ENCODE measurements at places on chromosomes 13 and 19.

DNA sequence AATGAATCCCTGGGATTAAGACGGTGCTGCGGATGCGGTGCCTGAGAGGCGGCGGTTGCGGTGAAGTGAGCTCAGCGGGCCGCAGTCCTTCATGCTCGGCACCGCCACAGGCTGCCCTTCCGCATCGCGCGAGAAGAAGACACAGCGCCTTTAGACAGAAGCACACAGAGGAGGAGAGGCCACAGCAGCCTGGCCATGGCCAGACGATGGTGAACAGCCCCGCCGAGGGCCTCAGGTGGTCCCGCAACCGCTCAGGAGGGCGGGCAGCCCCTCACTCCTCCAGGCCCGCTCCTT lies 459.2 kb downstream of the MYO16 start:
- DNase-seq, result no peak

DNA sequence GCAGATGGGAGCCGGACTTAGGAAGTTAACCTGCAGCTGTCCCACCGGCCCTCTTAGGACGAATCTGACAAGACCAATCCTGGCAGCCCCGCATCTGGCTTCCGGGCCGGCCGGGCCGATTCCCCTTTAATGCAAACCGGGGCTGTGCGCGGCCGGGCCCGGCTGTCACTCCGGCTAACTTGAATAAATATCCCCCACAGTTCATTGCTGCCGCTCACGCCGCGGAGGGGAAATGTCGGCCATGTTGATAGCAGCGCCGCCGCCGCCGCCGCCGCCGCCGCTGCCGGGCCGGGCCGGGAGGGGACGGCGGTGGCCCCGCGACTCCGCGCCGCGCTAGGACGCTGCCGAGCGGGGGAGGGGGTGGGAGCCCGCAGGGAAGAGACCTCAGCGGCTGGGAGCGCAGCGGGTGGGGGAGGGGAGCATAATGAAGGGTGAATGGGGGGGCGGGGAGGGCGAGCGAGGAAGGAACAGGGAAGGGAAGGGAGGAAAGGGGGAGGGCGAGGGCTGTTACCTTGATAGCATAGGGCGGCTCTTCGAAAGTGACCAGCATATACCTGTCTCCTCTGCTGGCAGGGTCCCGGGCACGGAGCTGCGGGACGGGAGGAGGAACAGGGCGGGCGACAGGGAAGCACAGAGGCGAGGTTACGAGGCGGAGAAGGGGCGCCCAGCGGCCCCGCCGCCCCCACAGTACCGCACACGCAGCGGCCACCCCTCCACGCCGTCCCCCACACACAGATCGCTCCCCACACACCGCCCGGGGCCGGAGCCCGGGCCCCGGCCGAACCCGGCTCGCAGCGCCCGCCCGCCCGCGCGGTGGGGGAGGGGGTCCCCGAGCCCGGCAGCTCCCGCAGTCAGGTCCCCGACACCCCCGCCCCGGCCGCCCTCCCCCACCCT lies 1.1 kb downstream of the INTS6 start:
- peak; percentile 95 for DNase-seq

GRCh38 chr19:33388231-33388724 lies 14.8 kb downstream of the CEBPG start:
- peak; percentile 57 for DNase-seq

GRCh38 chr13:107450431-107450830 lies 764.9 kb downstream of the LIG4 start:
- DNase-seq, result no peak

DNA sequence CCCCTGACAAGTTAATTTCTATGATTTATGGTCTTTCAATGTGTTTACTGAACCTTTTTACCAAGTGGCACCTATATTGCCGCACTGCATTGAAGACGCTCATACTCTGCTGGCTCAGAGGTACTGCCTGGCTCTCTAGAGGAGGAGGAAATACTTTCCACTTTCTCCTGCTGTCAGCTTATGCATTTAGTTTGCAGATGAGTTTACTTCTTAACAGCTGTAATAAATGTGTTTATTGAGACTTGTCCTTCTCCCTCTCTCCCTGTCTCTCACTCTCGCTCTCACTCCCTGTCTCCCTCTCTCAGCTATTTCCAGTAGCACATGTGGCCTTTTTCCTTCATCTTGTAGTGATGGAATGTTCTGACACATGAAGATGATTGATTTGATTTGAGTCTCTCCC lies 60.3 kb upstream of the SPATA13 start:
- DNase-seq, result no peak

GRCh38 chr13:94967183-94968039 lies 255.1 kb upstream of the SOX21 start:
- no peak for DNase-seq

DNA sequence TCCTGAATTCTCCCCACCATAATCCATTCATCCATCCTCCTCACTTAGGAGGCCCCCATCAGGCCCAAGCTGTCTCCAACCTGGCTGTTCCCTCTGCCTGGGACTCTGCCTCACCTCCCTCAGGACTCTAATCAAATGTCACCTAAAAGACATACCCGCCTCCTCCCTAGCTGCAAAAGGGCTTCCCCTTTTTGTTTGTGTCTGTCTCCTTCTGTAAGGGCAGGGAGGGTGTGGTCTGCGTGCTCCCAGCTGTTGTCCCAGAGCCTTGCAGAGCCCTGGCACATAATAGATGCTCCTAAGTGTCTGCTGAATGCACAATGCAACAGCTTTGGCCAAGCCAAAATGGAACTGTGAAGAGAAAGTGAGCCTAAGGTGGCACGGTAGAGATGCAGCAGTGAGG lies 4.4 kb downstream of the TRIR start:
- no peak for DNase-seq

- no peak for DNase-seq
These were observed 95.6 kb downstream of the PCDH9 start for GRCh38 chr13:67134417-67135129.

GRCh38 chr13:46684287-46685001 lies 112.5 kb downstream of the ESD start:
- DNase-seq, result no peak

GRCh38 chr19:39919976-39920375 lies 14.5 kb downstream of the FCGBP start:
- no peak for DNase-seq

DNA sequence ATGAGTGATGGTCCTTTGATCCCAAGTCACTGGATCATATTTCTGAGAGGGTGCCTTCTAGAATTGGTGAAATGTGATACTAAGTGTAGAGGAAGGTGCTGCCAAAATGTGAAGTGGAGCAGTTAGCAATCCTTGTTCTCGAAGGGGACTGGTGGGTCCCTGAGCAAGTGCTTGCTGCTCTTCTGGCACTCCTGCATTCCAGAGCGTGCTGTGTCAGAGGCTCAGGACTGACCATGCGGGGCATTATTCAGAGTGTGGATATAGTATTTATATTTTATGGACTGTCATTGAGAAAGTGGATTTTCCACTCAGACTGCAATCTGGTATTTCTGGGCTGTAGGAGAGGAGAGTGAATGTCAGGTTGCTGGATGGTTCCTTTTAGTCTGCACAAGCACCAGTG lies 152.6 kb upstream of the KL start:
- DNase-seq, result no peak

GRCh38 chr13:110773480-110773879 lies 60.0 kb downstream of the ING1 start:
- DNase-seq, result no peak

- DNase-seq, result no peak
These were observed 2.5 kb downstream of the HDGFL2 start for GRCh38 chr19:4474514-4475022.

GRCh38 chr19:29285878-29286277 lies 72.9 kb upstream of the UQCRFS1 start:
- peak; percentile 74 for DNase-seq

GRCh38 chr13:40026741-40027140 lies 371.3 kb downstream of the COG6 start:
- DNase-seq, result no peak

DNA sequence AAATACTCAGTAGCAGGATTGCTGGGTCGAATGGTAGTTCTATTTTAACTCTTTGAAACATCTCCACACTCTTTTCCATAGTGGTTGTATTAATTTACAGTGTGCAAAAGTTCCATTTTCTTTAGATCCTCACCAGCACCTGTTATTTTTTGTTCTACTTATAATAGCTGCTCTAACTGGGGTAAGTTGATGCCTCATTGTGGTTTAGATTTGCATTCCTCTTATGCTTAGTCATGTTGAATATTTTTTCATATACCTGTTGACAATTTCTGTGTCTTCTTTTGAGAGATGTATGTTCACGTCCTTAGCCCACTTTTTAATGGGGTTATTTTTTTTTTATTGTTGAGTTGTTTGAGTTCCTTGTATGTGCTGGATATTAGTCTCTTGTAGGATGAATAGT lies 144.6 kb downstream of the NBEA start:
- no peak for DNase-seq

DNA sequence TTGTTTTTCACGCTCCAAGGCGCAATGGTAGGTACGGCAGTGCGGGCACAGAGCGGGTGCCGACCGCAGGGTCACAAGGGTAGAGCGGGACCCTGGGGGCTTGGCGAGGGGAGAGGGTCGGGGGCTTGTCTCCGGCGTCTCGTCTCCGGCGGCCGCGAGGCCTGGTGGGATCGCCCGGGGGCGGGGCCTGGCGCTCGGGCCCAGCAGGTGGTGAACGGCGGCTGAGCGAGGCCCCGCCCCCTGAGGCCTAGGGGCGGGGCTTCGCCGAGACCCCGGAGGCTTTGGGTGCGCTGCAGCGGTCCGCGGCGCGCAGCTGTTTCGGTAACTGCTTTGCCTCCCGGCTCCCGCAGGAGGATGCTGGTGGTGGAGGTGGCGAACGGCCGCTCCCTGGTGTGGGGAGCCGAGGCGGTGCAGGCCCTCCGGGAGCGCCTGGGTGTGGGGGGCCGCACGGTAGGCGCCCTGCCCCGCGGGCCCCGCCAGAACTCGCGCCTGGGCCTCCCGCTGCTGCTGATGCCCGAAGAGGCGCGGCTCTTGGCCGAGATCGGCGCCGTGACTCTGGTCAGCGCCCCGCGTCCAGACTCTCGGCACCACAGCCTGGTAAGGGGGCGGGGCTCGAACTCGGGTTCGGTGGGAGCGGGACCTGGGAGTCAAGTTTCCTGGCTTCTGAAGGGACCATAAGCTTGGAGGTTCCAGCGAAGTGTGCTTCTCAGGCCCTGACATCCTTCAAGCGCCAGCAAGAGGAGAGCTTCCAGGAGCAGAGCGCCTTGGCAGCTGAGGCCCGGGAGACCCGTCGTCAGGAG lies at the start of gene TSEN34:
TSS of gene TSEN34 (plus strand) at position 298 of the 800 bp plus-strand sequence. CDS start at position 355, 57 bp downstream.
- DNase-seq, result no peak

GRCh38 chr13:106702505-106702904 lies 134.6 kb upstream of the ARGLU1 start:
- no peak for DNase-seq

DNA sequence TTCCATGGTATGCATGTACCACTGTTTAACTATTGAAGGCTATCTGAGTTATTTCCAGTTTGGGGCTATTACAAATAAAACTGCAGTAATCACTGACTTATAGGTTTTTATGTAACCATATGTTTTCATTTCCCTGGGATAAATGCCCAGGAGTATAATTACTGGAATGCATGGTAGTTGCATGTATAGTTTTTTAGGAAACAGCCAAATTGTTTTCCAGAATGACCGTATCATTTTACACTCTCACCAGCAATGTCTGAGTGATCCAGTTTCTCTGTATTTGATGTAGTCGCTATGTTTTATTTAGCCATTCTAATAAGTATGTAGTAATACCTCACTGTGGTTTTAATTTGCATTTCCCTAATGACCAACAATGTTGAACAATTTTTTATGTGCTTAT lies 42.0 kb downstream of the CYSLTR2 start:
- no peak for DNase-seq

- DNase-seq, result no peak
These were observed 17.7 kb downstream of the CRX start for GRCh38 chr19:47839411-47839810.

DNA sequence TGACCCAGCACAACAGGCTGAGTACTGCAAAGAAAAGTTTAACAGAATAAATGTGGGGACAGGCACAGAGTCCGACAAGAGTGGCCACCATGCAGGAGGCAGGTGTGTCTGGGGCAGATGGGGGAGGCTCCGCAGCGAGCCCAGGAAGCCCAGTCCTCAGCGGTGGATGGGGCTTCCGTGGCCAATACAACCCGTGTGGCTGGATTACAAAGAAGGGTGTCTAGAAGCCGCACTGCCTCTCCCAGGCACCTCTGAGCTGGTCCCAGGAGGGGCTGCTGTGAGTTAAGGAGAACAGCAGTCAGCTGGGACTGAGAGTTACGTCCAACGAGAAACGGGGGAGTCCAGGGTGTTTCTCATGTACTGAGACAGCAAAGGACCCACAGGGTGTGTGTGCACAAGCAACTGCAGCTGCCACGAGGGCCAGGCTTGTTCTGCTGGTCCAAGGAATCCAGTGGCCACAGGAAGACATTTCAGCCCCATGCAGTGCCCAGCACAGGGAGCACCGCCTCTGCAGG lies 70.2 kb downstream of the SPACA7 start:
- no peak for DNase-seq

DNA sequence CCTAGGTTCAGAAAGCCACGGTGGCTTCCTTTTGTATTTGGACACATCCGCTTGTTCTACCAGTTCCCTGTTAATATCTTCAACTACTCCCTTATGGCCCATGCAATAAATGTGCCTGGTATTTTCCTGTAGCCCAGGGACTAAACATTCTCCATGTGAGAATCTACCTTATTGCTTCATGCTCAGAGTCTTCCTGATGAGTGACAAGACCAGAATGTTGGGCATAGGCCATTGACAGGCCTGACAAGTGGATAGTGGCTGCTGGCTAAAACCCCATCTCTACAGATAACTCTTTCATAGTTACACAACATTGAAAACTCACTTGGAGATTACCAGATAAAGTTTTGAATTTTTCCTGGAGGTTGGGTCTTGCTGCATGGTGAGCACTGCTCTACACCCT lies 449.9 kb downstream of the HS6ST3 start:
- no peak for DNase-seq

- no peak for DNase-seq
These were observed 733.9 kb upstream of the SLITRK5 start for GRCh38 chr13:86937316-86937715.

DNA sequence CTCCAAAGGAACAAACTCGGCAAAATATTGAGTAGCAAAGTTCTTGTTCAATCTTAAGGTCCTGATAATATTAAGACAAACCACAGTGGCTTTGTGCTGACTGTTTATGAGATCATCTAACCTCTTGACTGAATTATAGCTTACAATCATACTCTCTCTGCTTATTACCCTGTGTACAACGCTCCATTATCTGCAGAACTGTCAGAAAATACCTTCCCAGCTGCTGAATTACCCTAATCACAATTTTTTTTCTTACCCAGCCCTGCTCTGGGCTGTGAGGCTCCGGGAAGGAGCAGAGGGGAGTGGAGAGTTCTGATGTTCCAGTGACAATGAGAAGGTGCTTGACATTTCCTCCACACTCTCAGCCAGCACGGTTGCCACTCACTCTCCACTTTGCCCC lies 64.8 kb downstream of the DCT start:
- DNase-seq, result no peak

Measured in suprapubic skin (tissue), 4 donors.